ENCODE measurements at places on chromosomes 11 and 22. TPM values are rescaled to one million over a fixed set of nuclear protein-coding genes. Genes with fewer than 3 reads are reported as not detected.

IGLL1 gene
- total RNA-seq, result not detected

KCNQ1 gene
- total RNA-seq, result not detected

WBP2NL gene
- 0.73 TPM for total RNA-seq

BIRC2 gene
- total RNA-seq, result 73.8 TPM

NUP98 gene
- 184 TPM for total RNA-seq

GSTT2B gene
- 2.6 TPM for total RNA-seq

LDLRAD3 gene
- total RNA-seq, result 29.4 TPM

PAAF1 gene
- 10.7 TPM for total RNA-seq

TMPRSS6 gene
- total RNA-seq, result not detected

CFAP300 gene
- 0.67 TPM for total RNA-seq

OR52E8 gene
- total RNA-seq, result not detected

ELMOD1 gene
- not detected for total RNA-seq

MUC2 gene
- total RNA-seq, result not detected

CCDC89 gene
- 3.0 TPM for total RNA-seq

KCNQ1OT1 gene
- 1.7 TPM for total RNA-seq

MRGPRF gene
- under 0.01 TPM for total RNA-seq

OR52N2 gene
- not detected for total RNA-seq

FXYD2 gene
- not detected for total RNA-seq

VSIG2 gene
- not detected for total RNA-seq

A4GALT gene
- not detected for total RNA-seq

RAG2 gene
- total RNA-seq, result not detected

PTPRCAP gene
- total RNA-seq, result 1.0 TPM

TEX12 gene
- total RNA-seq, result 0.31 TPM

KDM4E gene
- total RNA-seq, result not detected

POU2AF1 gene
- total RNA-seq, result under 0.01 TPM

FGF4 gene
- total RNA-seq, result not detected

C22orf15 gene
- total RNA-seq, result 0.69 TPM

CRYBB3 gene
- not detected for total RNA-seq

TSG101 gene
- 70.6 TPM for total RNA-seq

CCDC34 gene
- total RNA-seq, result 5.5 TPM

GDPD4 gene
- not detected for total RNA-seq

TCF20 gene
- total RNA-seq, result 36.1 TPM

VSTM5 gene
- total RNA-seq, result not detected

FOLH1 gene
- 2.7 TPM for total RNA-seq

ZFPL1 gene
- 29.0 TPM for total RNA-seq

MRGPRX4 gene
- total RNA-seq, result 0.15 TPM

DCDC1 gene
- total RNA-seq, result under 0.01 TPM

BTBD18 gene
- total RNA-seq, result not detected

OR8A1 gene
- not detected for total RNA-seq

NCF4 gene
- not detected for total RNA-seq

KRTAP5-2 gene
- total RNA-seq, result not detected

SNAP29 gene
- total RNA-seq, result 14.7 TPM

NXPE4 gene
- total RNA-seq, result not detected

SNX32 gene
- 1.9 TPM for total RNA-seq

SEPTIN3 gene
- 4.3 TPM for total RNA-seq

SLC37A2 gene
- 1.4 TPM for total RNA-seq

SGSM1 gene
- under 0.01 TPM for total RNA-seq

SLC22A8 gene
- total RNA-seq, result not detected

CTSW gene
- not detected for total RNA-seq

NELL1 gene
- 0.34 TPM for total RNA-seq
